ENCODE measurements at places on chromosomes 6 and 20. TPM values are rescaled to one million over a fixed set of nuclear protein-coding genes. Genes with fewer than 3 reads are reported as not detected.
A peak's percentile ranks its signal among the peaks of the same experiment; 100 is the strongest.

DNA sequence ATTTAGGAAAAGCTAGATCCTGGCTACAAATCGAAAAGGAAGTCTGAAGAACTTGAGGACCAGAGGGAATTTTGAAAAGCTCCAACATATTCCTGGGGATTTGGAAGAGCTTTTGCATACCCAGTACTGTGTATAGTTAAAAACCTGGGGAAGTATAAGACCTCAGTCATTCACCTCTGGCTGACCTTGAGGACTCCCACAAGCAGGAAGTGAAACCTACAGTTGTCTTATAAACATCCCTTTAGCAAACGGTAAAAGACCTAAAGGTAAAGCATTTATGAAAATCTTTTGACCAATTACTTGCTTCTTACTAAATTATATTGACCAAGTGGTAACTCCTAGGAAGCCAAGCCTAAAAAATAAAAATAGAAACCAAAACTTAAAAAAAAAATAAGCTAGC, 175.0 kb downstream of the HAO1 start:
- DNase-seq: no peak

DNA sequence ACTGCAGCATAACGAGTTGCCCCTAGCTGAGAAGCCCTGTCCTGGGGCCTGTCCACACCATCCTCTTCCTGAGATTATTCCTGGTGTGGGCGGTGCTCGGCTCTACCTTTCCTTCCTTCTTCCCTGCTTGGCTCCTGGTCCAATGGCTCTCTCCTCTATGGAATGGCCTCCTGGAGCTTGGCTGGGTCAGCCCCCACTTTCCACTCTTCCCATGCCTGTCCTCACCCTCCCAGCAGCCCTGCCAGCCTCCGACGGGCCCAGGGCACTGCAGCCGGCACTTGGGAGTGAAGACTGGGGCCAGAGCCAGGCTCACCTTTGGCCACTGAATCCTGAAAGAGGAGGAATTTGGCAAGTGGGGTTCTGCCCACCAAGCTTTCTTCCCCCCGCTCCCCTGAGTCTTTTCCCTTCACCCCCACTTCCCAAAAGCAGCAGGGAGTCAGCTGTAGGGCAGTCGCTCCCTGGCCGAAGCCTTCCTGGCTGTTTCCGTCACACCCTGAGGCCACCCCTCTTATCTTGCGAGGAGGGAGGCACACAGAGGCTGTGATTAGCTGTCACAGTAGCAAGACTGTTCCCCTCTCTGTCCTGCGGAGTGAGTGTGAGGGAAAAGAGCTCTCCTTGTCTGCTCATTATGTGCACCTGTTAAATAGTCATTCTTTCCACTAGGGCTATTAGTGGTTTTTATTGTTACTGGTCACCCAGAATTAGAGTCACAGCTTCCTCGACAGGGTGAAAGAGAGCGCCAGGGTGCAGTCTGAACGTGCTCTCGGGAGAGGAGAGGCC, 6.3 kb upstream of the CDSN start:
- DNase-seq: no peak

DNA sequence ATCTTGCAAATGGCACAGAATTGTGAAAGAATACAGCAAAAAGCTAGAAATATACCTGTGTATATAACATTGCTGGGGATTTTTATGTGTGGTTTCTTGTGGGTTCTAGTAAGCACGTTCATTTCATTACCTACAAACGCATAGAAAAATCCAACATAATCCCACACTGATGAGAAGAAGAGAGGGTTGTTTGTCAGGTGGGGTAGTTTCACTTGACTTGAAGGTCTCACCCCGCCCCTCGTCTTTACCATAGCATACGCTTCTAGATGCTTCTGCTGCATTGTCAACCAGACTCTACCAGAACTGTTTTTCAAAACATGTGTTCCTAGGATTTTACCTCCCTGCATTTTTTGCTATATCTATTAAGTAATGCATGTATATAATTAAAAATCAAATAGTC, 284.1 kb upstream of the TAB2 start:
- DNase-seq: no peak

DNA sequence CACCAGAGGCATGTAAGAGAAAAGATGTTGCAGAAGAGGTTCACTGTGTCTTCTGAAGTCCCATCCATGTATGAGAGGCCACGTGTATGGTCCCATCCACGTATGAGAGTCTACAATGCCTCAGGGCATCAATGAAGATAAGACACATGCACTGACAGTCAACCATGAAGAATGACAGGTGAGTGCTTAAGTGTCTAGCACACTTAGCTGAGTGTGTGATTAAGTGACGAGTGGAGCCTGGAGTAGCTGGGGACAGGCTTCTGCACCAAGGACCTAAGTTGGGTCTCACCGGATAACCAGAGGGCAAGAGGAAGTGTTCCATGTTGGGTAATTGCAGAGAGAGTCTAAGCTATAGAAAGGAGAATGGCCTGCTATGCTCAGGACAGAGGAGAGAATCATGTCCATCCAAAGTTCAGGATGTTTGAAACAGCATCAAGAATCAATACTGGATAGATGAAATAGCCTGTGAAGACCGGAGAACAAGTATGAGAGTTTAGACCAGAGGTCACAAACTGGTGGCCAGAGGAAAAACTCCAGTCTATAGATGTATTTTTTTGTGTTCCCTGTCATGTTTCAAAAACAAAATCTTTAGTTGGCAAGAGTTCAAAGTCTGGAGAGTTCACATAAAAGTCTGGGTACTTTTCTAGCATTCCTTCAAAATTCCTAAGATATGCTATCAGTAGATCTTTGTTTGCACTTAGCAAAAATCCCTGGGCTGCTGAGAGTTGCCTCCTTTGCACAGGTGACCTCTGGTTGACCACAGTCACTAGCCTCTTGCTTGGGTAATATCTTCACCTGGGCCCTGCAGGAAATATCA, 165.8 kb downstream of the KIF16B start:
- DNase-seq: no peak

DNA sequence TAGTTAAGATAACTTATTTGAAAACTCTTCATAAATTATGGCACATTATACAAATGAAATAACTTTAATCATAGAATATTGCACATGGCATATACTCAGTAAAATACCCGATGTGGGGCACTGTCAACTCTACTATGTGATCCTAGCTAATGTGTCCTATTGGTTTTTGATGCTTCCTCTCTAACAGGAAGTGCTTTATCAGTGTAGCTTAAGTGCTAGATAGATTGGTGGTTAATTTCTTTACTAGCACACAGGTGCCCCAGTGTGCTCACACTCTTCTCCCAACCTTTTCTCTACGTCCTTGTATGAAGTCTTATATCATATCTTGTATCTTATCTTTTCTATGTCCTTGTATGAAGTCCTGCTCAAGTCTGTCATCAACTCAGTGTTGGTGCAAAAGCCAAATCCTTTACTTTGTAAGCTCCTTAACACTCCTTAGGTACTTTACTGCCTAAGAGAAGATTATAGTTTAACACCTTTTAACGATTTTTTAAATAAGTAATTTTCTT, 358.9 kb downstream of the CENPW start:
- no peak for DNase-seq

DNA sequence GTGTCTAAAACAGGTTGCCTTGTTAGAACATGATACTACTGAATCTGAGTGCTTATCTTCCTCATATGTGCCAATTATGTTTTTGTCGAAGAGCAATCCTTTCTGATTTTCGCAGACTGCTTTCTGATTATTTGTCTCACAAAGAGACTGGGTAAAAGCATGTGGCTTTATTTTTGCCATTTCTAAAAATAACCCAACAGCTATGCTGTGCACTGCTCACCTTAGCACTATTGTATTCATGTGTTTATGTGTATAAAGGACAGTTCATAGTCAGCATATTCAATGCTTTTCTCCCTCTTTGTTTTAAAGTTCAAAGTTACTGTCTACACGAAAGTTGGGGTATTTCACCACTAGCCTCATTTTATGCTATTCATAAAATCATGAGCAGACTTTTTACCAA, 127.0 kb downstream of the SGK1 start:
- no peak for DNase-seq

DNA sequence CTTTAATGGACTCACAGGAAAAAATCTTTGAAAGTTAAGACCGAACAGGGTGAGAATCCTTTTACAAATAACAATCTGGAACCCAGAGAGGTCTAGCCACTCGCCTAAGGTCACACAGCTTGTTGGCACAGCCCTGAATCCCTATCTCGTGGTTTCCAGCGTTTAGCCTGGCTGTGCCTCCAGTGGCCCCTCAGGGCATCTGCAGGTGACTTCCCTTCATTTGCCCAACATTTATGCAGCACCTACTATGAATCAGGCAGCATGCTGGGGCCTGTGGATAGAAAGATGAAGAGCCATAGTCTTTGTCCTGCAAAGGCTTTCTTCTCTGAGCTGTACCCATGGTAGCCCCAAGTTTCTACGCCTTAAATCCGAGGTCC, 2.6 kb upstream of the NR2E1 start:
- DNase-seq: no peak

GRCh38 chr20:33810259-33810658, 889 bp upstream of the CHMP4B start:
- DNase-seq: no peak

GRCh38 chr20:22385602-22386305, 198.6 kb downstream of the FOXA2 start:
- DNase-seq: no peak

DNA sequence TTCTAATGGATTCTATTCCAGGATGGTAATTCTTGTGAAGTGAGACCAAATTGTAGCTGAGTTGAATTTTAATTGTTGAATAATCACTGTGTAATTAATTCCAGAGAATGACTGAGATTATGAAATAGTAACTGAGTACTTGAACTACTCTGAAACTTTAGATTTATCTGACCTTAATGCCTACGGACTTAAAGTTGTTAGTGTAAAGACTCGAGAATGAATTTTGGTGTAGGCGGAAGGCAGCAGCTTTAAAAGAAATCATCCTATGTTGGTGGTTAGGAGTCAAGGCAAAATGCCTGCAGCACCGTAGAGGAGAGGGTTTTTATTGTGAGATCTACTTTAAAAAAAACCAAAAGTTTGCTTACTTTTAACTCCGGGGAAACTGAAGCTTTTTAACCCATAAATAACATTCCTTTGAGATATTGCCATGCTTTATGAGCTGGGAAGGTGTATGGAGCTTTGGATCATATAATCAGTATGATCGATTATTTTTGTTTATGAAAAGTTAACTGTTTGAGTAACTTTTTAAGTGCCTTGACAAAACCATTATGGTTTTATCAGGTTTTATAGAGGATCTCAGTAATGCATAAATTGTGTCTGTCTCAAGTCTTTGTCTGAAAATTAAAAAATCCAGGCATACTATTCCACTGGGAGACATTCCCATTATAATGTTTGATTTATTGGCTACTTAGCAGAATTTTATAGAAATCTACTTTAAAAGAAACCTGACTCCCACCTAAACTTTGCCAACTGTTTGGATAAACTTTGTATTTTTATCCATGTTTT, 46.1 kb downstream of the MYO6 start:
- no peak for DNase-seq

GRCh38 chr6:129499843-129500219, 210.1 kb downstream of the ARHGAP18 start:
- no peak for DNase-seq

- no peak for DNase-seq
Observed at GRCh38 chr6:90121982-90122381, 174.7 kb downstream of the BACH2 start.

DNA sequence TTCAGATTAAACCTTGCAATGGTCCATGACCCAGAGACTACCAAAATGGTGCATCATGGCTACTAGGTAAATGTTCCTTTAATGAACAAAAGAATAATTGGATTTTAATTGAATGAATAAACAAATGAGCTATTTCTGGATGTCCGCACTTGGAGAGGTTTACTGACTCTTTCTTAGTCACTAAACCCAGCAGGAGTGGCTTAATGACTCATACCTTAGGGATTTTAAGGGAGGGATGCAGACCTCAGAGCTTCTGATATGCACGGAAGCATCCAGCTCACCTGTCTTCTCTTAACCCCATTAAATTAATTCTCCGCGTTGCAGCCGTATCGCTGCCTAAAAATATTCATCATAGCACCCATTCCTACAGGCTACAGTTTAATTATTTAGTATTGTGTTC, 970.0 kb upstream of the SLC35B3 start:
- DNase-seq: peak; percentile 49

- no peak for DNase-seq
Observed at GRCh38 chr6:9576521-9576920, 838.4 kb downstream of the TFAP2A start.

GRCh38 chr6:168400037-168400436, 40.9 kb upstream of the SMOC2 start:
- DNase-seq: no peak

- DNase-seq: no peak
Observed at GRCh38 chr6:7617801-7618764, 28.1 kb downstream of the SNRNP48 start.

DNA sequence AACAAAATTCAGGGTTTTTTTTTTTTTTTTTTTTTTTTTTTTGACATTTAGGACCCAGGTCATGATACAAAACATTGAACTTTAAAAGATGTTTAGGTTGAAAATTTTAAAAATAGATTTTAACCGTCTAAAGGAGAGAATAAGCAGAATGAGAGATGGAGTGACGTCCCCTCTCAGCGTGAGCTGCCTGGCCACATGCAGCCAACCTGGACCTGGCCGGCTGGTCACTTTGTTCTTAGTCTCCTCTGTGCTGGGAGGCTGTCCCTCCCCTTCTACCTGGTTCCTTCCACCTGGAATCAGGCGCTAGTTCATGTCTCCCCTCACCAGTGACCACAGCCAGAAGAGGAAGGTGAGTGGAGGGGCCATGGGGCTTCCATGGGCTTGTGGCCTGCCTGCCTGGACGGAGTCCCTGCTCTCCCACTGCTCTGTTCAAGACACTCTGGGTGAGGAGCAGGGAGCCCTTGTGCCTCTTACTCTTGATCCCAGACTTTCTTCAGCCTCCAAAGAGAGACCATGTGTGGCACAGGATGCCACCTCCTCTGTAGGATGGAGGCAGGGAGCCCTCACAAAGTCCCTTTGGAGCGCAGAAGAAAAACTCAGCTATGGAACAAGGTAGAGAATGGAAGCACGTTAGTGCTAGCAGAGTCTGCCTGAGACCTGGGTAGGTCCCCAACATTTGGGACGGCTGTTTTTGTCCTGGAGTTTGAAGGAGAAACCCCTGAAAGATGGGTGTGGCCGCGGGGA, 31.7 kb downstream of the IRF4 start:
- DNase-seq: no peak

GRCh38 chr6:37866590-37867507, 47.3 kb downstream of the ZFAND3 start:
- DNase-seq: no peak

- no peak for DNase-seq
Observed at GRCh38 chr6:165599596-165600487, 63.2 kb downstream of the PDE10A start.

GRCh38 chr6:30544666-30545272, 11.5 kb downstream of the GNL1 start:
- no peak for DNase-seq

DNA sequence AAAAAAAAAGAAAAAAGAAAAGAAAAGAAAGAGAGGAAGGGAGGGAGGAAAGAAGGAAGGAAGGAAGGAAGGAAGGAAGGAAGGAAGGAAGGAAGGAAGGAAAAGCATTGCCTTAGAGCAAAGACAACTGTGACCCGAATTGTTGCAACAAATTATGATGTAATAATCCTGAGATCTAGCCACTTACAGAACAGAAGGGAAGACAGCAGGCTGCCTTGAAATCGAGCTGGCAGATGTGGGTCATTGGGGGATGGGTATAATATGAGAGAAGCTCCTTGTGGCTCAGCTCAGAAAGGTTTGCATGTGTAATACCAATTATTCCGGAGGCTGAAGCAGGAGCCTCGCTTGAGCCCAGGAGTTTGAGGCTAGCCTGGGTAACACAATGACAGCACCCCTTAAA, 208.1 kb upstream of the PROKR2 start:
- no peak for DNase-seq

Gene FYN
- 29.0 TPM for polyA plus RNA-seq

Gene RWDD1
- polyA plus RNA-seq: 56.9 TPM

Gene EPPIN
- polyA plus RNA-seq: not detected

Gene PCK1
- polyA plus RNA-seq: not detected

Gene PM20D2
- polyA plus RNA-seq: 4.6 TPM

Gene COL9A1
- not detected for polyA plus RNA-seq

Gene TPMT
- 20.5 TPM for polyA plus RNA-seq

Gene MCCD1
- polyA plus RNA-seq: not detected
